Epithelial cell of esophagus (primary cell): ENCODE measurements at places on chromosomes 7 and 10.

DNA sequence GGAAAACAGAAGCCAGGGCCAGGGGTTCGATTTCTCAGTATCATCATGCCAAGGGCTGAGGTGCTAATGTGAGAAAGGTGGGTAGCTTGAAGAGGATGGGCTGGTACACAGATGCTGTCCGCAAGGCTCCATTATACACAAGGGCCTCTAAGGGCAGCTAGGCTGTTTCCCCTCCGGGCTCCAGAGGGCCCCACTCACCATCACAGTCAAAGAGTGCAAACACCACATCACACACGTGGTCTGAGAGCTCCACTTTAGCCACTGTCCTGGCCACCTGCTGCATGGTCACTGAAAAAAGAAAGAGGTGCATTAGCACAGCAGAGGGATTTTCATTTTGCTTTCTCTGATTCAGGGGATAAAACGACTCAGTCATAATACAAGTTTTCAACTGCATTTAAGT lies 20.9 kb upstream of the DNAJB12 start:
- DNase-seq = no peak

DNA sequence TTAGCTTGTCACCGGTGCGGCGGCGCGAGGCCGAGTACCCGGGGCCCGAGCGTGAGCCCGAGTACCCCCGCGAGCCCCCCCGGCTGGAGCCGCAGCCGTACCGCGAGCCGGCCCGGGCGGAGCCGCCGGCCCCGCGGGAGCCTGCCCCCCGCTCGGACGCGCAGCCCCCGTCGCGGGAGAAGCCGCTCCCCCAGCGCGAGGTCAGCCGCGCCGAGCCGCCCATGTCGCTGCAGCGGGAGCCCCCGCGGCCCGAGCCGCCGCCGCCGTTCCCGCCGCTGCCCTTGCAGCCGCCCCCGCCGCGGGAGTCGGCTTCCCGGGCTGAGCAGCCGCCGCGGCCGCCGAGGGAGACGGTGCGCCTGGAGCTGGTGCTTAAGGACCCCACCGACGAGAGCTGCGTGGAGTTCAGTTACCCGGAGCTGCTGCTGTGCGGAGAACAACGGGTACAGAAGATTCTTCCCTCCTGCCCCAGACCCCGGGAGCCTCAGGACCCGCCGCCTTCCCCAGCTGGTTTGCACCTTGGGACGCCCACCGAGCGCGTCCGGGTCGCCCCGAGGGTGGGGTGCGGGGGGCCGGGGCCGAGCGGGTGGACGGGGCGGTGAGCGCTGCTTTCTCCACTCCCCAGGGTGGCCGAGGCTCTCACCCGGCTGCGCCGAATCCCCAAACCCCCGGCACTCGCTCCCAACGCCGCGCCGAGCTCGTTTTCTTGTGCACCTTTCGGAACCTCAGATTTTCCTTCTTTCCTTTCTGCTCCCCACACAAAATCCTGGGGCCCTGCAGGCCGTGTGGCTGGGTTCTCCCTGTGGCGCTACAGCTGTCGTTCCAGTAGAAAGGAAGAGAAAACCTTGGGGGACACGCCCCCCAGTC lies 708 bp downstream of the UBN2 start:
- DNase-seq = peak; percentile 29

GRCh38 chr10:128519581-128519980 lies 393.4 kb upstream of the MKI67 start:
- DNase-seq = no peak

- no peak for DNase-seq
Observed at GRCh38 chr7:1268866-1269265, 36.2 kb downstream of the UNCX start.

DNA sequence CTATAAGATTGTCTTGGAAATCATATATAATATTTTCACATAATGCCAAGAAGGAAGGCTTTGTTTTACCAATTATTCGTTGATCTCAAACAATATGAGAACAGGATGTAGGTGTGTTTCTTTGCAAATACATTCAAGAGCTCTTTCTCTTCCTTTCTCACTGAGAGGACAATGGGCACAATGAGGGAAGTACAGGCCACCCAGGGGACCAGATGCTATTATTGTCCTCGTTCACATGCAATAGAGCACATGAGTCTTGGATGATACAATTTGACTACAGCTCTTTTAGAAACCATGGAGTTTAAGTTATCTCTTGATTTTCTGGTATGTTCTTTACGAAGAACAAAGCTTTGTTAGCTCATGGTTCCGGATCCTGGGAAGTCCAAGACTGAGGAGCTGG lies 323.7 kb upstream of the KLF6 start:
- DNase-seq = no peak

DNA sequence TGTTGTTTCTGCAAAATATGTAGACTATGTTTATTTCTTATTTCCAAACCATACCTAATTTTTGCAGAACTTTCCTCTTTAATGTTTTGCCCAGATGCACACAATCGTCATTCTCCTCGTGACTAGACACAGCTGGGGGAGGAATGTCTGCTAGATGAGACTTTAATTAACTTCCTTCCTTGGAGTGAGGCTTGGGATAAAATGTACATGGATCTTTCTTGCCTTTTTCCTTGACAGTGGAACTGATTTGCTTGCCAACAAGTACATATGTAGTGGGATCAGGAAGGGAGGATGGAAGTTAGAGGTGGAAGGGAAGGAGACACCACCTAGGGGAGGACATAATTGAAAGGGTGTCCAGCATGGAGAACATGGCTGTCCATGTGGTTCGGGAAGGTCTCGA lies 172.5 kb downstream of the VTI1A start:
- DNase-seq = no peak

DNA sequence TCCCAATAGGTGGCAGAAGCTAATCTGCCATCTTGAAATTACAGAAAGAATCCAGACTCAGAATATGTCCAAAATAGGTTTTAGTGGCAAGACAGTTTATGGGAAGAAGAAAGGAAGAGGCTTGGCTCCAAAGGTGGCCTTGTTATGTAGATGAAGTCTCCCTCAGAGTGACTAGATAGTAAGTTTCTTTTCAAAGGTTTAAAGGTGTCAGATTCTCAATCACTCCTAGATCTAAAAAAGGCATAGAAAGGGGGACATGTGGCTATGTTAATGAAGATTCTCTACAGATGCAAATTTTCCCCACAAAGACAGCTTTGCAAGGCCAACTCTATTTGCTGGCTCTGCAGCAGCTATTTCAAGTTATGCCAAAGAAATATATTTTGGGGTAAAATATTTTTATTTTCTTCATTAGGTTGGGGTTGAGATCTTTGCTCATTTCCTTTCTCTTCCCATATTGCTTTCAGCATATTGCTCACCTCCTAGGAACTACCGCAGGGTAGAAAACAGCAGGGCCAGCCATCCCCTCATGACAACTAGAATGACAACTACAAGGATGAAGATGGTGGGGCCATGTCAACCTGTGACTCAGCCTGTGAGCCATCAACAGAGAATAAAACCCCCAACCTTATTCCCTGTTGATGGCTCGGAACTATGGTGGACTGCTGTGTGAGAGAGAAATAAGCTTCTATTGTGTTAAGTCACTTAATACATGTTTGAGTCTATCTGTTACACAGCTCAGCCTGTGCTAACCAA lies 274.0 kb upstream of the GALNT17 start:
- DNase-seq = no peak

GRCh38 chr7:2689951-2690705 lies 2.1 kb downstream of the AMZ1 start:
- DNase-seq = no peak

- DNase-seq = no peak
Observed at GRCh38 chr10:14555807-14556206, 218.9 kb downstream of the FAM107B start.

DNA sequence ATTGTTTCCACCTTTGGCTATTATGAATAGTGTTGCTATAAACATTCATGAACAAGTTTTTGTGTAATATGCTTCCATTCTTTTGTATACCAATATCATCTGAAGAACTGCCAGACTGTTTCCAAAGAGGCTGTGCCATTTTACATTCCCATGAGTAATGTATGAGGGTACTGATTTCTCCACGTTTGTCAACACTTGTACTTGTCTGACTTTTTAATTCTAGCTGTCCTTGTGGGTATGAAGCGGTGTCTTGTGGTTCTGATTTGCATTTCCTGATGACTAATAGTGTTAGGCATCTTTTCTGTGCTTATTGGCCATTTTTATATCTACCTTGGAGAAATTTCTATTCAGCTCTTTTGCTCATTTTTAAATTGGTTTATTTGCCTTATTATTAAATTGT lies 52.8 kb downstream of the LSMEM1 start:
- no peak for DNase-seq

GRCh38 chr10:70146489-70147258 lies at the start of gene TYSND1:
TSS of gene TYSND1 (minus strand) at chr10:70146700. CDS start at chr10:70146586, 114 bp downstream.
- DNase-seq = peak; percentile 100

GRCh38 chr7:89312551-89312950 lies 517.0 kb upstream of the TEX47 start:
- no peak for DNase-seq

GRCh38 chr10:73871295-73872189 lies 2.8 kb downstream of the CAMK2G start:
- DNase-seq = no peak

DNA sequence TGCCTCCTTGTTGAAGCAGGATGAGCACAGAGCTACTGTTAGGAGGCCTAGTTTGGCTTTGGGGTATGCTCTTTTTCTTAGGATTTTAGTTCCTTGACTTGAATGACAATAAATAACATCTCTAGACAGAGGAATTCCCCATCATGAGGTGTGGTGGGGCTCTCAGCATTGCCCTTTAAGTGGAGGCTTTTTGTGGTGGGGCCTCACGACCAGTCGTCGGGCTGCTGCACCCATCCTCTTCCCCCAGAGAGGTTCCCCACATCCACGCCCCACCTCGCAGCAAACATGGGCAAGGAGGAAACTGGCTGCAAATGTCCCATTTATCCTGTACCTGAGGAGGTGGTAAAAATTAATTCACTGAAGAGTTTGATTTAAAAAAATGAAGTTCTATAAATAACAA lies 36.1 kb upstream of the TARP start:
- DNase-seq = no peak

DNA sequence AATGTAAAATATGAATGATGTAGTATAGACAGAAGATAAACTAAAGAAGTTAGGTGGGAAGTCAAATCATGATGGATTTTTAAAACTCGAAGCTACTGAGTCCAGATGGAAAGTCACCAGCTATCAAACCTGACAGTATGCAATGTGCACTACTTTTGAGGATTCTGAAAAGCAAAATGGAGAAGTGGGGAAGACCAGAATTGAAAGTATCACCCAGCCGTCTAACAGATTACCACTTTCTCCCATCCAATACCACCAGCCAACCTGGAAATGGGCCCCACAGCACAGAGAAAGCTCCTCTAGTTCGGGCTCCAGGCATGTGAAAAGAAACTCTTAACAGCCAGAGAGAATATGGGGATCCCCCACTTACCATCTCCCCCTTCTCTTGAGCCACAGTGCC lies 67.9 kb upstream of the SRRM3 start:
- DNase-seq = no peak

- no peak for DNase-seq
Observed at GRCh38 chr7:151453326-151453791, 13.4 kb upstream of the CRYGN start.

GRCh38 chr7:2521952-2522591 lies 2.5 kb downstream of the LFNG start:
- DNase-seq = peak; percentile 42

- DNase-seq = no peak
Observed at GRCh38 chr10:127407551-127407950, 141.6 kb upstream of the NPS start.

GRCh38 chr10:91197127-91197526 lies 23.3 kb upstream of the PCGF5 start:
- no peak for DNase-seq

GRCh38 chr7:80584778-80585177 lies 53.7 kb upstream of the CD36 start:
- peak; percentile 86 for DNase-seq
